ENCODE measurements at places on chromosomes 1 and 21. TPM values are rescaled to one million over a fixed set of nuclear protein-coding genes. Genes with fewer than 3 reads are reported as not detected.

Gene KRTAP11-1
- not detected for total RNA-seq

Gene CYP4X1
- 0.62 TPM for total RNA-seq

Gene MARK1
- 11.8 TPM for total RNA-seq

- H3K27ac ChIP-seq, result no peak overlapping the region
- peaks cover 30% of the 10 kb centered on the region for H3K27me3 ChIP-seq
- no peak for DNase-seq
- H3K4me3 ChIP-seq, result no peak overlapping the region
Observed at GRCh38 chr1:234256359-234256758, 116.9 kb upstream of the COA6 start.

DNA sequence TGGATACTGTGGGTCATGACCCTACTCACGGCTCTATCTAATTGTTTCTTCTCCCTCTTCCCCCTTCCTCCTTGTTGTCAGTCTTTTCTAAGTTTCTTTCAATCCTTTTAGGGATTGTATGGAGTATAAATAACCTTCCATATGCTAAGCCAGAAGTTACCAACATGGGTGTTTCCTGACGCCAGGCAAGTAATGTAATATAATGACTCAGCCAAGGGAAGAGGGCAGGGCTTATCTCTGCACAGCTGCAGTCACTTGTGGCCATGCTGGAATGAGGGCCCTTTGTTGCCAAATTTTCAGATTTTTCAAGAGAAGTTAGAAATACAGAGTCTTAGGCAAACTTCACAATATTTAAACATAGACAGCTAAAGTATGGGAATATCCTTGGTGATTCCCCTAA, 194.6 kb downstream of the ST6GALNAC3 start:
- no peak overlapping the region for H3K4me3 ChIP-seq
- H3K27me3 ChIP-seq, result no peaks in the 10 kb centered on the region
- DNase-seq, result no peak

DNA sequence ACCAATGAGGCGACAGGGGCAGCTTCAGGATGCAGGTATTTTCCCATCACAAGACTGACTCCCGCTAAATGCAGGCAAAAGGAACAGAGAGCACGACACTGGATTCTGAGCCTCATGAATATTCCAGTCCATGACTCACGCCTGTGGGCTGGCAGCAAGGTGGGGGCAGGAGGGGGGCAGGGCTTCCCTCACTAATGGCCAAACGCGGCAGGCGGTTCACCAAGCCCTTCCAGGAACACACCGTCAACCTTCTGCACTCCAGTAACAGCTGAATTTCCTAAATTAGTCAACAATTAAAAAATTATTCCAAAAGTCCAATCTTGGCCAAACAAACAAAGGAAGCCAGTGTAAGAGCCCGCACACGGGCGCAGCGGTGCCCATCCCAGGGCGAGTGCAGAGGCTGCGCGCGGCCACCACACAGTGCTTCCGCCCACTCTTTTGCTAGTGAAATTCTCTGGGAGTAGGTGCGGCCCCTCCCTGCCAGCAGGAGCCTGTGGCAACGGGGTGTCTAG, 12.5 kb upstream of the GPR153 start:
- DNase-seq, result no peak
- H3K36me3 ChIP-seq, result no peaks in the 10 kb centered on the region
- peaks cover 61% of the 10 kb centered on the region for H3K4me1 ChIP-seq
- H3K4me3 ChIP-seq, result no peak overlapping the region
- H3K27me3 ChIP-seq, result no peaks in the 10 kb centered on the region

GRCh38 chr1:42172381-42173133, 8.0 kb upstream of the GUCA2A start:
- H3K4me3 ChIP-seq, result no peak overlapping the region
- peaks cover 3% of the 10 kb centered on the region for H3K36me3 ChIP-seq
